Activated CD4-positive, alpha-beta T cell treated with anti-CD3 and anti-CD28 coated beads for 36 hours (primary cell): ENCODE measurements at places on chromosomes 5 and 9.
A peak's percentile ranks its signal among the peaks of the same experiment; 100 is the strongest.

DNA sequence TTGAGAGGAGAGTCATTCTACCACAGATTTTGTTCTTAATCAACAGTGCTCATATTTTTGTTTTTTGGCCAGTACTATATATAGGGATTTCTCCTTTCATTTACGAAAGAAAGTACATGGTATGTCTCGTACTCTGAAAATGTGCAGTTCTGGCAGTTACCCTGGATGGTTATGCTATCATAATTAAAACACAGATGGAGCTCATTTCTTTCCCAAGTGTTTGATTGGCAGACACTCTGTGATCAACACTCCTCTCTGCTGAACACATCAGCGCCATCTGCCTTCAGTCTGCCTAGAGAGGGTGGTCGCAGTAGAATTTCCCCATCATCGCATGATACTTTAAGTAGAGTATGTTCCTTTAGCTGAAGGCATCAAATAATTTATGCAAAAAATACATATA is 64.5 kb downstream of the PAM start:
- no peak for DNase-seq

GRCh38 chr9:88949425-88949824 is 41.8 kb upstream of the S1PR3 start:
- no peak for DNase-seq

- DNase-seq: no peak
Measured at GRCh38 chr5:44987026-44987425, 178.3 kb downstream of the MRPS30 start.

DNA sequence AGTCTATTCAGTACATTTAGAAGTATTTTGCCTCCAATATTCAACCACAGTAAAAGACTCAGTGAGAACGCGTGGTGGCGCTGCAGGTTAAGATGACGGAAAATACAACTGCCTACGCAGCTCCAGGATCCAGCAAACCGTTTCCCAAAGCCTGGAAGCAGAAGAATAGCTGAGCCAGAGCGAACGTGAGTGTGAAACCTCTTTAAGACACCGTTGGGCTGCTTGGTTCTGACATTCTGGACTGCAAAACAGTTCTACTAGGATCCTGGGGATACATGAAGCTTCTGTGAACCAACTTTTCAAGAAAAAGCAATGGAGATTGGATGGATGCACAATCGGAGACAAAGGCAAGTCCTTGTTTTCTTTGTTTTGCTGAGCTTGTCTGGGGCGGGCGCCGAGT is at the start of gene PCDHB16:
Gene PCDHB16 (plus strand): TSS at position 140 of the 400 bp plus-strand sequence. CDS start 173 bp downstream, at position 313.
- peak; percentile 30 for DNase-seq

DNA sequence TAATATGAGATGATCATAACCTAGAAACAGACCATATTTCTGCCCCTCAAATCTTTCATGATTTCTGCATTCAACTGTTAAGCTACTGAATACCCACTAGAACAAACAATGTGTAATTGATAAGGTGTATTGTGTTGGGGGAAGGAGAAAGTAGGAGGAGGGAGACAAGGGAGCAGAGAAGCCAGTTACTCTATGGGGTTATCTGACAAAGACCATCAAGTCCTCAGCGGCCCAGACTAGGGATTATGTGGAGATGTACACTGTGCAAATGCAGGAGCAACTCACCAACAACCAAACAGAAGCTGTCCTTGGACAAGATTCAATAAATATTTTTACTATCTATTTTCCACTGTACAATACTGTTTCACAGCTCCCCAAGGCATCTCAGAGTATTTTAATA is 2.7 kb downstream of the NRG2 start:
- DNase-seq: no peak

DNA sequence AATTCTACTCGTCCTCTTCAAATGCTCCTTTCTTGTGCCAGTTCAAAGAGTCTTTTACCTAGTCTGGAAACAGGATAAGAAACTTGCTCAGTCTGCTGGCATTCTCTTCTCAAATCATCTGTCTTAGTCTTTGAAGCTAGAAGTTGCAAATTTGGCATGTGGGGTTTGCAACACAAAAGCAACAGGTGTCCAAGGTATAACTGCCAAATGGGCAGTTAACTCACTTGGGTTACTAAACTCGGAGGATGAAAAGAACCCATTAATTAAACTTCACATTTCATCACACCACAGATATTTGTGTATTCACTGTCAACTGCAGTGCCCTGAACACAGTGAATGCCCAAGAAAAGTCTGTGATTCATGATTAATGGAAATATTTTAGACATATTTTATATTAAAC is 108.0 kb upstream of the TARS1 start:
- no peak for DNase-seq

DNA sequence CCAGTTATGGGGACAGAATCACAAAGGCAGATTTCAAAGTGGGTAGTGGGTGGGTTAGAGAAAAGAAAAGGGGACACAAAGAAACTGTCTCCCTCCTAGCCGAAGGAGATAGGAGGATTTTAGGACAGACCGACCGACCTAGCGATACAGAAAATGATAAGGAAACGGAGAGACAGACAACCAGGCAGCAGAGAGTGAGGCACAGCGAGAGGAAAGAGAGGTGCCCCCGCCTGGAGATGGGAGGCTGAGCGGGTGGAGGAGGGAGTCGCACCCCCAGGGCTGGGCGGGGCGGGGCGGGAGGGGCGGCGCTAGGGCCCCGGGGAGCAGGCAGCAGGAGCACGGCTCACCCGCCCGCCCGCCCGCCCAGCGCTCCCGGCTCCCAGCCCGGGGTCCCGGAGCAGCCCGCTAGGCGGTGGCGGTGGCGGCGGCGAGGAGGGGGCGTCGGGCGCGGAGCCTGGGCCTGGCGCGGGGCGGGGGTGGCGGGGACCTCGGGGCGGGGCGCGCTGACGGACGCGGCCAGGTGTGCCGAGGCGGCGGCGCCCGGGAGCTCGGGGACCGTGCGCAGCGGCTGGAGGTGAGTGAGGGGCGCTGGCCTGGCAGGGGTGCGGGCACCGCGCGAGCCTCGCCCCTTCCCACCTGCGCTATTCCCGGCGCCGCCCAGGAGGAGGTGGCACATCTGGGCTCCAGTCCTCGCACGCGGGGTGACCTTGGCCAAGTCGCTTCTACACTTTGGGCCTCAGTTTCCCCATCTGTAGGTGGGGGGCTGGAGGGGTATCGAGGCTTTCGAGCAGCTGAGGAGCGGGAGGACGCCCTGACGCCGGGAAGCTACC is 15.9 kb upstream of the SYNPO start:
- DNase-seq: peak; percentile 62

- DNase-seq: no peak
Measured at GRCh38 chr9:116695438-116695837, 8.3 kb downstream of the TRIM32 start.

GRCh38 chr9:98610211-98610610 is 98.5 kb downstream of the GABBR2 start:
- DNase-seq: no peak

- DNase-seq: no peak
Measured at GRCh38 chr9:112179816-112180215, 4.7 kb upstream of the SUSD1 start.

GRCh38 chr5:124823380-124823779 is 76.9 kb upstream of the ZNF608 start:
- DNase-seq: no peak

- DNase-seq: no peak
Measured at GRCh38 chr5:36607838-36608783, 1.7 kb downstream of the SLC1A3 start.

GRCh38 chr5:108561416-108562204 is 179.7 kb upstream of the FBXL17 start:
- no peak for DNase-seq

DNA sequence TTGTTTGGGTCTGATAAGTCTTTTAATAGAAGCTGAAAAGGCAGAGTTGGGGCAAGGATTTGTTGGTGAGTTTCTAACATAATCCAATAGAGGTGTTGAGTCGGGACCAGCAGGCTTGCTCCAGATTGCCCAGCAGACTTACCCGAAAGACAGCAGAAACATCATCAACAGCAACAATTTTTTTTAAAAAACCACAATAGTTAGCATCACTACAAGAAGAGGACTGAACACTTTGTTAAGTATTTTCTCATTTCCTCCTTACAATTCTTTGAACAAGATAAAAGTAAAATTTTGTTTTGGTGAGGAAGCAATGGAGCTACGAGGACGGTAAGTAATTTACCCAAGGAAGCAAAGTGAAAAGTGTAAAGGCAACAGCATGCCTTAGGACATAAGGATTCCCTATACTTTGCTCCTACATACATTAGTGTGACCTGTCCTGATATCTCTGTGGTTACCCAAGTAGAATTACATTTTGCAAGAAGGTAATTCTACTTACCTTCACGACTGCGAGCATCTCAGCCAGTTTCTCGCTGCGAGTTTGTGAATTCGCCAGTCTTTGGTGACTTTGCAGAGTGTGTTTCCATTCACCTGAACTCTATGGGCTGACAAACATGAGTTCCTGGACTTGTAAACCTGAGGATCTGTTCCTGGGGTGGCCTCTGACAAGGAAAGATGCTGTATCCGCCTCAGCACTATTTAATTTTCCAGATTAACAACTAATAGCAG is 13.2 kb downstream of the ITK start:
- DNase-seq: peak; percentile 43

- no peak for DNase-seq
Measured at GRCh38 chr5:109253262-109253661, 156.5 kb downstream of the PJA2 start.

- no peak for DNase-seq
Measured at GRCh38 chr5:73625372-73625943, 538 bp upstream of the ARHGEF28 start.

GRCh38 chr9:90767523-90768100 is 34.0 kb upstream of the SYK start:
- DNase-seq: no peak

DNA sequence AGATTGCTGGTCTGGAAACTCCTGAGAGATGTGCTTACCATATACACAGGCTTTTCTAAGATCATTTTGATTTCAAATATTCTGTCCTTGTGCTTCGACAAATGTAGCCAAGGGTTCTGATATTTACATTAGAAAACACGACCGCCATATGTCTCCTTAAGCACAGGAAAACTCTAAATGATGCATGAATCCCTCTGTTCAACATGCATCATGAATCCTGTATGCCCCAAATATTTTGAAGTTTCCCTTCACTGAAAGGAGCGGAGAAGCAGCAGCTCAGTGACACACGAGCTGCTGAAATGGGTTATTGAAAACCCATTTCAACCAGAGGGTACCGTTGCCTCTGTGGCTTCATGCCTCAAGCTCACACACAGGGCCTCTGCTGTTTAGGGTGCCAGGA is 74.4 kb downstream of the NREP start:
- DNase-seq: no peak

- DNase-seq: no peak
Measured at GRCh38 chr9:79600466-79600865, 28.7 kb downstream of the TLE4 start.

DNA sequence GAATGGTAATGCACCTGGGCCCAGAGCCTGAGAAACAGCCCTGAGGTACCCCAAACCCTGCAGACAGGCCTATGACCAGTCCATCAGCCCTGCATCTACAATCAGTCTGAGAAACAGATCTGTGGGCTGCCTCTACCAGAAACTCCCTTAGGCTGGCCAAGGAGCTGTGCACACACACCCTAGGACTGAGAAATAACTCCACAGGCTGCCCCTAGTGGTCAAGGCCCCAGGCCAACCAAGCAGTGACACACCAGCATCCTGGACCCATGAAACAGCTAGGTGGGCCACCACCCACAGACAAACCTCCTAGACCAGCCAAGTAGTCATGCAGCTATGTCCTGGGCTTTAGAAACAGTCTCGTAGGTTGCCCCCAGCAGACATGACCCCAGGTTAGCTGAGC is 253.6 kb upstream of the VLDLR start:
- no peak for DNase-seq

- DNase-seq: peak; percentile 65
Measured at GRCh38 chr9:114156657-114157421, 1.5 kb downstream of the COL27A1 start.

DNA sequence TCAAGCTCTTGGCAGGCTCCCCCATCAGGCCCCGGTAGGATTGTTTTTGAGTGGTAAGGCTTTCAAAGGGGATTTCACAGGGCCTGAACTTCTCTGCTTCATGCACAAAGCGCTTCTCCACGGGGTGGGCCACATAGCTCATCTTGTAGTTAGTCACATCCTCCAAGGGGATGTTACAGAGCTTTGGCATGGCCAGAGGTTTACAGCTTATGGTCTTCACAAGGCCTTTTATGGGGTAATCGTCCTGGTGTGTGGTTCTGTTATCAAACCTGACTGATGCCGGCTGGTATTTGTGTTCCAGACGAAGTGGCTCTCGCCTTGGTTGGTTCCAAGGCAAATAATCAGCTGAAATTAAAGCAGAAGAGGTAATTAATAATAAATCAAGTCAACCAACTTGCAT is 104.3 kb downstream of the SAXO1 start:
- no peak for DNase-seq
